SK-MEL-5 (cell line): ENCODE measurements at places on chromosomes 5 and 9. TPM values are rescaled to one million over a fixed set of nuclear protein-coding genes. Genes with fewer than 3 reads are reported as not detected.

- peak; percentile 18 for DNase-seq
Observed at GRCh38 chr5:157372472-157372822, 87.6 kb upstream of the NIPAL4 start.

GRCh38 chr5:95631255-95631958 is 11.5 kb downstream of the GPR150 start:
- no peak for DNase-seq

Gene HAPLN1
- not detected in 2 replicates for total RNA-seq

Gene CARD9
- total RNA-seq, result 0.05 TPM in 1 of 2 replicates, not detected in the other

Gene SARDH
- total RNA-seq, result 0.61 and 0.88 TPM in 2 replicates
